ENCODE measurements at places on chromosomes 3 and 15.

GRCh38 chr15:78205337-78205736, 29.0 kb downstream of the ACSBG1 start:
- DNase-seq = no peak

DNA sequence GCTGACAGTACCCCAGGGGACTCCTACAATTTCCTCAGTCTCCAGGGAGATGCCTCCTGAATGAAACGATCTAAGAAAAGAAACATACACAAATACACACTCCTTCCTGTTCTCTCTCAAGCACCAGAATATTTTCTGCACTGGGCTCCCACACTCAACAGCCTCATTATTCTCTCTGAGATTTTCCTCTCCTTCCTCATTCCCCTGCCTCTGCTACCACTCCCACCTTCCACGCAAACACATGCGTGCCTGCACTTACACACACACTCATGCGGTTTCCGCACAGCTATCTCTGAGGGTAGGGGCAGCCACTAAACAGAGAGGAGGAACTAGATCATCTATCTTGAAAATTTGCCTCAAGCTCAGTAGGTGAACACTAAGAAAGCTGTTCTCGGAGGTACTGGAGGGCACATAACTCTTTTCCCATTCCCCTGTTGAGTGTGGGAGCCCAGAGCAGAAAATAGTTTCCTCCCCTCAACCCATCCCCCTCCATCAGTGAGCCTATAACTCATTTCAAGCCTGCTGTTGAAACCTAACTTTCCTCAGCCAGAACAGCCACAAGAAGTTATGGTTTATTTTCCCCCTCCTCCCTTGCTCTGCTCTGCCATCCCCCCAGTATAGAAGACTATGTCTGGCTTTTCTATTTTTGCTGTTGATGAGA, 30.5 kb upstream of the TIPARP start:
- DNase-seq = no peak

DNA sequence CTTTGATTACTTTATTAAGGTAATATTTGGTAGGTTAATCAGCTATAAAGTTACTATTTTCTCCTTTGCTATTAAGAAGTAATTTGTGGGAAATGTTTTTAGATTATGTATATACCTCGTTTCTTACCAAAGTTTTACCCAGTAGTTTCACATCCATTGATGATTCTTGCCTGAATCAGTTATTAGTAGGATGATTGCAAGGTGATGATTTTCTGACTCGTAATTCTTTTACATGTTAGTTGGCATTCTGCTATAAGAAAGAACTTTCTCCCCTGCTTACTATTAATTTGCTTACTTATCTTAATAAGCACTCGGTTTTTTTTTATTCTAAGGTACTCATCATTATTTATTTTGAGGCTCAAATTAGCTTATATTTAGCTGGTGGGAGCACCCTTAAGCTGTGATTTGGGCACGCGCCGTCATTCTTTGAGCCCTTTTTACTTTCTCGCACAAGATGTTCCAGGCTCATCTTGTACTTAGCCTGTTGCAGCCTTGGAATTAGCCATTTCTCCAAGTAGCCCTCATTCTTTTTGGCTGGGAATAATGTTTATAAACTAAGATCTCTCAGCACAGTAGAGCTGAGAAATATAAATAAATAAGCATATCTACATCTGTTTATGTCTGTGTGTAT, 15.3 kb downstream of the USP3 start:
- DNase-seq = no peak

DNA sequence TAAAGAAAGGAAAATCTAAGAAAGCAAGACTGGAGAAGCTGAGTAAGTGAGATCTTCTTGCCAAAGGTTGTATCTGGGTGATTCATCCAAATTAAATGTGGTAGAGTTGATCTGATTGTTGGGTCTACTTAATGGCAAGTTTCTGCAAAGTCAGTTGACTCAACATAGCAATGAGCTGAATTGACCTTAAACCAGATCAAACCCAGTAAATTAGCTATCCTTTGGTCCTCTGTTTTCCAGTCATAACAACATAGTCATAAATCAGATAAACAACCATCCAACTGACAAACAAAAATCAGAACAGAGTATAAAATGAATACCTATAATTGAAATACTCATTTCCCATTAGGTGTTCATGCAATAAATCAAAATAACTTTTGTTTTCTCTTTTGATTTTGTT, 142.6 kb upstream of the CFAP20DC start:
- DNase-seq = no peak

DNA sequence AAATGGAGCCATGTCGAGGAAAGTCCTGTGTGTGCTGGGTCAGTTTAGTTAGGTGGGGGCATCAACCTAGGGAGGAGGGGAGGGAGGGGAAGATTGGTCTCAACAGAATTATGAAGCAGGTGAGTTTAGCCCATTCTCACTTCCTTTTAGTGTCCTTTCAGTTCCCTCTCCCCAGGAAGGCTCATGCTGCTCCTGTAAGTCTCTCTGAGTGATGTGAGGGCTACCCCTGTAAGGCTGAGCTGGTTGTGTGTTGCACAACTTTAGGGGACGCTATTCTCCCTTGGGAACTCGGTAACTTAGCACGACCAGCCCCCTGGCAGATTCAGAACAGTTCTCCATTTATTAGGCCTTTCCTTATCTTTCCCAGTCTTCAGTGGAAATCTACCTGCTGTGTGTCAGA, 21.2 kb downstream of the IL5RA start:
- DNase-seq = no peak

GRCh38 chr3:52447512-52448355, 2.8 kb upstream of the SEMA3G start:
- DNase-seq = no peak

DNA sequence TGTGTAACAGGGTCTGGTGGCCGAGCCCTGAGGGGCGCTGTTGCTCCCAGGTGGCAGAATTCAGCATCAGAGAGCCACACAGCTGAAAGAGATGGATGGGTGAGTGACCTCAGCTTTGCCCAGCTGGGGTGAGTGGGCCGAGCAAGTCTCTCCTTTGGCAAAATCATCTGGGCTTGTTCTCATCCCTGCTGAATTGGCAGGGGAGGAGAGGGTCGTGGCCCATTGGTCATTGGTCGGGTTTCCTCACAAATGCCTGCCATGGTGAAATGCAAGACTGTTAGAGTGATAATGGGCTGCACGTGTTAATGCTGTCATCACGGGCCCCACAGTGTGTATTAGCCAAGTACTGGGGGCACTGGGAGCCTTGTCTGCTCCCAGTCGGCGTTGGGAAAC, 15.9 kb downstream of the ABHD2 start:
- DNase-seq = no peak

- DNase-seq = no peak
Measured at GRCh38 chr3:197331131-197331530, 32.7 kb upstream of the DLG1 start.

- DNase-seq = no peak
Measured at GRCh38 chr3:141557961-141558706, 71.3 kb downstream of the RASA2 start.

GRCh38 chr3:181425074-181425473, 286.7 kb upstream of the SOX2 start:
- no peak for DNase-seq

- DNase-seq = no peak
Measured at GRCh38 chr3:136667081-136667480, 85.1 kb downstream of the STAG1 start.

- DNase-seq = no peak
Measured at GRCh38 chr15:100508641-100509300, 20.0 kb downstream of the CERS3 start.

- no peak for DNase-seq
Measured at GRCh38 chr15:77506311-77507142, 85.8 kb downstream of the HMG20A start.

GRCh38 chr3:146306656-146307455, 56.0 kb upstream of the PLSCR4 start:
- no peak for DNase-seq

DNA sequence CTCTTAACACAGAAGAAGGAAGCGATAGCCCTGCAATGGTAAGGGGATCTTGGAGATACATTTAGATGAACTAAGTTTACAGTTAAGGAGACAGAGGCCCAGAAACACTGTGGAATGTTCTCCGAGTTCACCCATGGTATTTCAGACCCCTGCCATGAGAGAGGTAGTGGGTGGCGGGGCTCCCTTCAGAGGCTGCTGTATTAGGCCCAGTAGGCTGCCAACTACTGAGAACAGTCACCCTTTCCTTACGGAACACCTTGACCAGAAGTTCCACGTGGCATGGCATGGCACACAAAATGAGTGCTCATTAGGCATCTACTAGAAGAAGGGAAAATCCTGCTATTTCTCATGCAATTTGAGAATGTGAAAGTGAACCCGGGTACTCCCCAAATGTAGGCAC, 195.4 kb downstream of the TNIK start:
- no peak for DNase-seq

GRCh38 chr3:28268989-28269388, 27.6 kb downstream of the CMC1 start:
- DNase-seq = no peak

DNA sequence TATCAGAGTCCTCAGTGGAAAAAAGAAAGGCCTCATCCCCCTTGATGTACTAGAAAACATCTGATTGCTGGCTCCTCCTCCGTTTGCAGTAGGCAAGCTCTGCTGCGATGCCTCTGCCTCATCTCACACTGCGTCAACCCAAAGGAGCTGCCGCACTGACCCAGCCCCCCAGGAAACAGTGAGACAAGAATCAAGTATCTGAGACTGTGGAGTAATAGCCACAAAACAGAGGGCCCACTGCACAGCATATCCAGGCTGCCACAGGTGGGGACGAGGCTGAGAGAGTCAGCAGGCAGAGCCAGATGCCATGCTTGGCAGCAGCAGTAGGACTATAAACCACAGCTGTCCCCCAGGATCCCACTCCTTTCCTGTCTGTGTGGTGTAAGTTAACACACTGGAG, 165.9 kb downstream of the STAC start:
- DNase-seq = no peak

DNA sequence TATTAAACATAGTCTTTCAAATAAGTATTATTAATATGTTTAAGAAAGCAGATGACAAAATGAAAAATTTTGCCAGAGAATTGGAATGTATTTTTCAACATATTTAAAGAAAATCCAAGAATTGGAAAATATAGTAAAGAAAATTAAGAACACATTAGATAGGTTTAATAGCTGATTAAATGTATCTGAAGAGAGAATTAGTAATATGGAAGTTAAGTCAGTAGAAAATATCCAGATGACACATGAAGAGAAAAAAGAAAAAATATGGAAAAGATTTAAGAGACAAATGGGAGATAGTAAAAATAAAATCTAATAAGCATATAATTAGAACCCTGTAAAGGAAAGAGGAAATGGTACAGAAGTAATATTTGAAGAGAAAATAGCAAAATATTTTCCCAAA, 18.0 kb upstream of the POMGNT2 start:
- DNase-seq = no peak

GRCh38 chr15:90625037-90625436, 92.1 kb upstream of the BLM start:
- DNase-seq = no peak

- DNase-seq = no peak
Measured at GRCh38 chr15:79897380-79897678, 515 bp upstream of the MTHFS start.

DNA sequence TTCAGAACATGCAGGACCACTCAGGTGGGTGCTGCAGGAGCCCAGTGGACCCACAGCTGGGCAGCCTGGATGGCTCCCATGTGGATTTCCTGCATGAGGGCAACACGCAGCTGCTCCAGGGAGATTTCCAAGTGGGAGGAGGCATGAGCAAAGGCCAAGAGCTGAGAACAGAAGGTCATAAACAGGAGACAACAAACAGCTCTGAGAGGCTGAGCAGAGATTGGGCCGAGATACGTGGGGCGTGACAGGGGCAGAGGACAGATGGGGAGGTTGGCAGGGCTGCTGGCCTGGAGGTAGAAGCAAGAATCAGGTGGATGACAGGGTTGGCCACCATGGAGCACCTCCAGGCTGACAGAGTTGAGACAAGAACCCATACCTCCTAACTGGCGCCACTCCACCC, 2.9 kb downstream of the PHGR1 start:
- DNase-seq = no peak

- no peak for DNase-seq
Measured at GRCh38 chr3:2940062-2940461, 170.1 kb downstream of the IL5RA start.

- no peak for DNase-seq
Measured at GRCh38 chr3:40055361-40055760, 246.0 kb downstream of the MYRIP start.

GRCh38 chr3:101185341-101185740, 135.0 kb downstream of the IMPG2 start:
- DNase-seq = no peak

DNA sequence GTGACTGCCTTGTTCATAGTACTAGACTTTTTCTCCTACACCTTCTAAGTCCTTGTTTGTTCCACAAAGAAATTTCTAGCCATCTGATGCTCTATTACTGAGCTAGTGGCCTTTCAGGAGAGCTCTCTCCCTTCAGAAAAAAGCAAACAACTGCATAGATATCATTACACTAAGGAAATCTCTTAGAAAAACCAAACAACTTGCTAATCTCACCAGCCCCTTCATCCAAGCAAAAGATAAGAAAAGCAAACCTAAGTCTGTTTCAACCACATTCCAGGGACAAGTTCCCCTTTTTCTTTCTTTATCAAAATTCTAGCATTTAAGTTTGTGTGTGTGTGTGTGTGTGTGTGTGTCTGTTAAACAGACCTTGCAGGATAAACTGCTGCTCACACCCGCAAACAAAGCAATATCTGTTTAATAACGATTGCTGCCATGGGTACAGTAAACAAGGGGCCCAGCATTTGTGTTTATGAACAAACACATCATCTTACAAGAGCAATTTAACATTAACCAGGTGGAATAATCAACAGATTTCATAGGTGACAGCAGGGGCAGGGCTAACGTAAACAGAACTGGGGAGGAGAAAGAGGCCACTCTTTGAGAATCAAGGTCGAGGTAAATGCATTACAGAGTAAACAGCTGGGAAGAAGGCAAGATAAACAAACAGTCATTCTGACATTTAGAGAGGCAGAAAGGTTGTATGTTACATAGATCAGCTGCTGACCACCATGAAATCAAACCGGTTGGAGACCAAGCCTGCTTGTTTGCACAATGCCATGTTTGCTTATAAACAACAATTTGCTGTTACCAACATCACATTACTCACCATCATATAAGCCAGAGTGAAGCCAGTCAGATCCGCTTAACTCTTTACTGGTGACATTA, 375.1 kb downstream of the FOXP1 start:
- DNase-seq = no peak

- DNase-seq = no peak
Measured at GRCh38 chr3:151035072-151035471, 50.4 kb upstream of the MED12L start.
